CD8-positive, alpha-beta memory T cell (primary cell): ENCODE measurements at places on chromosomes 6 and 20.

DNA sequence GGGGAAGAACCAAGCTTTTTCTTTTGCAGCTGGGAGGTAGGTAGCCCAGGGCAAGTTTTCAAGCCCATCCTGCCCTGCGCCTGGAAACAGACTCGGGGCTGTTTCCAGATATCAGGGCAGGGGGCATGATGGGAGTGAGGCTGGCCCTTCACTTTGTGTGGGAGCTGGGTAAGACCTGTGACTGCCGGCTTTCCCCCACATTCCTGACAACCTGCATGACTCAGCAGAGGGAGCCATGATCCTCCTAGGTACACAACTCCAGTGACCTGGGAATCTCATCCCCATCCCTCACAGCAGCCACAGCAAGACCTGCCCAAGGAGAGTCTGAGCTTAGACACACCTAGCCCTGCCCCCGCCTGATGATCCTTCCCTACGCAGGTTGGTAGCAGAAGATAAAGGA is 280.8 kb downstream of the SOX4 start:
- DNase-seq, result no peak

DNA sequence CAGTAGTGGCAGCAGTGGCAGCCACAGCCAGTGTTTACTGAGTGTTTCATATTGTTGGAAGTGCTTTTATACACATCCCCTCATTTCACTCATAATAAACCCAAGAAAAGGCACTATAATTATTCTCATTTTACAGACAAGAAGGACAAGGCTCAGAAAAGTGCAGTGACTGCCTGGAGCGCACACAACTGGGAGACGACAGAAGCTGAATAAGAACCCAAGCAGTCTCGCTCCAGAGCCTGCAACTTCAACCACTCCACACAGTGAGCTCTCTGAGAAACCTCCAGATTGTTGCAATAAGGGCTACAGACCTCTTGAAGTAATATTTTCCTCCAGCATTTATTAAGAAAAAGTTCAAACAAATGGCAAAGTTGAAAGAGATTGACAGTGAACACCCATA is 76.9 kb downstream of the PLCG1 start:
- no peak for DNase-seq

DNA sequence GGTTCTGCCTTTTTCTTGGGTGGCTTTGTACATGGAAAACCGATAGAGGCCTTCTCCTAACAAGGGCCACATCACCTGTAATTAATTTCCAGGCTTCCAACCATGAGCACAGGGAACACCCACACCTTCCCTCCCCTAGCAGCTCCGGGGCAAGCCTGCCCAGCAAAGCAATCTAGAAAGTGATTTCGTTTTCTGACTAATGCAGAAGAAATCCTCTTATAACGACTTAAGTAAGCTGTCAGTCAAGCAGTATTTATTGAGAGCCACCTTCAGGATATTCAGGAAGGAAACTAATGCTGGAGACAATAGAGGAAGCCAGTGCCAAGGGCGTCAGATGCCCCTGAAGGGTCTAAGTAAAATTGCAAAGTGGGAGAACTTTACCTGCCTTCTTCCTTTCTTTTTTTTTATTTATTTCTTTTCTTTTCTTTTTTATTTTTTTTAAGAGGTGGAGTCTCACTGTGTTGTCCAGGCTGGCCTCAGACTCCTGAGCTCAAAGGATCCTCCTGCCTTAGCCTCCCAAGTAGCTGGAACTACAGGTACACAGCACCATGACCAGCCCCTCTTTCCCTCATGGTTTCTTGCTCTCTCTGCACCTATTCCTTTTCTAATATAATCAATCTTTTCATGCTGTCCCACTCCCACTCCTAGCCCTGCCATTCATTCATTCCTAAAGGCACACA is 67.5 kb upstream of the MBOAT1 start:
- no peak for DNase-seq

GRCh38 chr6:43945768-43946080 is 175.7 kb downstream of the VEGFA start:
- DNase-seq, result no peak
